Lung microvascular endothelial cell (primary cell): ENCODE measurements at places on chromosomes 1 and 21.

GRCh38 chr1:197811769-197812168, 36.5 kb upstream of the DENND1B start:
- no peak for DNase-seq

DNA sequence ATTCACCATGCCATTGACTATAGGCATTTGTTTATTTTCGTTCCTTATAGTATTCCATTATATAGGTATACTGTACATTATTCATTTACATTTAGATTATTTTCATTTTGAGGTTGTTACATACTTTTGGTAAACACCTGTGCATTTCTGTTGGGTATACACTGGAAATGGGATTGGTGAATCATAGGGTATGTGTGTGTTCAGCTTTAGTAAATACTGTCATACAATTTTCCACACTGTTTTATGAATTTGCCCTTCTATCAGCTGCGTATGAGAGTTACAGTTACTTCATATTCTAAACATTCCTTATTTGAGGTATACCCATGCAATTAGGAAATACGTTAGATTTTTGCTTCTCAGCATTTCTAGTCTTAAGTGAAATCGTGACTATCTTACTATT, 55.1 kb upstream of the FASLG start:
- DNase-seq, result no peak

DNA sequence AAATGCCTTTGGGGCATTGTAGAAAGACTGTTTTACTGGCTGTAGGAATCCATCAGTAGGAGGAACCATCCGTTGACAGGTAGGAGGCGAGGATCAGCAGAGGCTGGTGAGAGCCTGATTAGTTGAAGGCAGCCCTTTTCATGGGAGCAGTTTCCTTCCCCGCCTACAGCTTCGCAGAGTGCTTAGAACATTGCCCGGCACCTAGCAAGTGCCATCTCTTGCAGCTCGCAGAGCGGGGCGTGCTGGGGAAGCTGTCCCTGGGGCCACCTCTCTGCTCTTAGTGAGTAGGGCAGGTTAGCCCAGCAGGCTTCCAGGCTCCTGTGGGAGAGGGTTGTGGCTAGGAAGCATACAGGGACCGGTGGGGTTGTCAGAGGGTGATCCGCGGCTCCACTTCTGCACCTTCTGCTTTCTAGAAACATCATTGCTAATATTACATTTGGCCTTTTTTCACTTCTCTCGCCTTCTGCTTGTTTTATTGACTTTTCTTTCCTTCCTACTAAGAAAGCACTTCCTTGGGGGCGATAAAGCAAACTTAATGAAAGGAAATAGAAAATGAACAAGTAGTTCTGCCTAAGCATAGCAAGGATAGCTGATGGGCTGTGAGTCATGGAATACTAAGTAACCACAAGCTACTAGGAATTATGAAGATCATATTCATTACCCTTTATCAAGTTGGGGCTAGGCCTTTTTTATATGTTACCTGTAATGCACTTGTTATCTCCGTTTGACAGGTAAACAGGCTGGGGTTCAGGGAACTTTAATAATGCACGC, 176.7 kb downstream of the GALNT2 start:
- DNase-seq, result no peak

- no peak for DNase-seq
Measured at GRCh38 chr21:26473471-26473870, 99.6 kb downstream of the CYYR1 start.

DNA sequence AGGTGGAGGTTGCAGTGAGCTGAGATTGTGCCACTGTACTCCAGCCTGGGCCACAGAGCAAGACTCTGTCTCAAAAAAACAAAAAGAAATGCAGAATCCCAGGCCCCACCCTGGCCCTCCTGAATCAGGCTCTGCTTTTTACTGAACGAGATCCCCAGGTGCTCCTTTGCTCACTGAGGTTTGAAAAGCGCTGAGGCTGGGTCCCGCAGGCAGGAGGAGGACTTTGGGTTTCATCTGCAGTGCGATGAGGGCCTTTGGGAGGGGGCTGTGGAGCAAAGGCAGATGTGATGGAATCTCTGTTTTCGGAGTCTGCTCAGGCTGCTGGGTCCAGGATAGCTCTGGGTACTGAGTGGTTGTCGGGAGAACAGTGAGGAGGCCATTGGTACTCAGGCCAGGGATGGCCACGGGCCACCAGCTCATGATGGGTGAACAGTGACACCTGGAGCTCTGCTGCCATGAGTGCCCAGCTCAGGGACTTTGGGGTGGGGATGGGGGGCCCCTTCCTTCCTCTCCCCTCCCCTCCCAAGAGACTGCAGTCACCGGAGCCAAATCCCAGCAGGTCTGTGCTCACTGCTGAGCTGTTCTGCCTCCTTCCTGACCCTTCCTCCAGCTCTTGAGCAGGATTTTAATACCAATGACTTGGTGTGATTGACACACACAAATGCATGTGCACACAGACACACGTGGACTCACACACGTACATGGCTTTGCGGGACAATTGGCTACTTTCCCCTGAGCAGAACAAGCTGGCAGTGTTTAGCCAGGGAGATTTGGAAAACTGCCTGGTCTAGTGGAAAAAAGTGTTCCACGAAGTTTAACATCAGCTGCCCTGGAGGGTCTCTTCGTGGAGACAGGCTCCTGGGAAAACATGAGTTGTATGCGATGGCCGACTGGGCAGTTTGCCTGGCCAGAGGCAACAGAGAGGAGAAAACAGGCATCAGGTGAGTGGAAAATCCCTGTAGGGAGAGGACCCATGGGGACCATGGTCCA, 3.6 kb upstream of the DHRS3 start:
- peak; percentile 98 for DNase-seq

- no peak for DNase-seq
Measured at GRCh38 chr1:28156821-28157220, 19.7 kb downstream of the PTAFR start.

GRCh38 chr1:8699679-8700078, 117.8 kb downstream of the RERE start:
- no peak for DNase-seq

GRCh38 chr1:157312082-157312812, 174.1 kb upstream of the ETV3 start:
- peak; percentile 57 for DNase-seq
